Epithelial cell of alveolus of lung (primary cell): ENCODE measurements at places on chromosomes 7 and 10. TPM values are rescaled to one million over a fixed set of nuclear protein-coding genes. Genes with fewer than 3 reads are reported as not detected.

Gene DNAJB9
- total RNA-seq = 24.6 and 61.5 TPM in 2 replicates

Gene MGAM2
- not detected in 2 replicates for total RNA-seq

Gene CCDC172
- not detected in 2 replicates for total RNA-seq

Gene MRPS16
- total RNA-seq = 46.5 and 60.0 TPM in 2 replicates

Gene DLX5
- total RNA-seq = 0.13 TPM in 1 of 2 replicates, not detected in the other

Gene OR2A42
- total RNA-seq = not detected in 2 replicates

Gene ABCB1
- total RNA-seq = 1.3 TPM in 1 of 2 replicates, not detected in the other

Gene FAM171A1
- total RNA-seq = 18.1 and 25.1 TPM in 2 replicates

Gene GPR26
- not detected in 2 replicates for total RNA-seq

Gene ZNF438
- 3.6 and 4.9 TPM in 2 replicates for total RNA-seq

Gene GPRIN2
- 1.0 TPM in 1 of 2 replicates, not detected in the other for total RNA-seq

Gene TCF7L2
- 3.5 and 25.2 TPM in 2 replicates for total RNA-seq

Gene STEAP2
- 5.8 and 19.6 TPM in 2 replicates for total RNA-seq

Gene ADAM12
- total RNA-seq = 3.4 and 8.1 TPM in 2 replicates

Gene C7orf33
- not detected in 2 replicates for total RNA-seq

Gene EPO
- total RNA-seq = 0.48 TPM in 1 of 2 replicates, not detected in the other

Gene KIN
- 3.0 and 7.0 TPM in 2 replicates for total RNA-seq

Gene RARRES2
- total RNA-seq = 44.9 and 377 TPM in 2 replicates

Gene PNLIPRP2
- total RNA-seq = not detected in 2 replicates

Gene FAM25A
- total RNA-seq = not detected in 2 replicates

Gene FAM241B
- total RNA-seq = 0.65 TPM in 1 of 2 replicates, not detected in the other

Gene TRIM74
- total RNA-seq = not detected in 2 replicates

Gene FAM131B
- total RNA-seq = 3.1 and 3.9 TPM in 2 replicates

Gene CYP3A7
- 0.13 and 1.0 TPM in 2 replicates for total RNA-seq

Gene SAMD9L
- total RNA-seq = 1.0 and 6.6 TPM in 2 replicates
